ENCODE measurements at places on chromosomes 12 and 14. TPM values are rescaled to one million over a fixed set of nuclear protein-coding genes. Genes with fewer than 3 reads are reported as not detected.

MFAP5 gene
- total RNA-seq, result not detected

GRCh38 chr12:106901276-106901675 is 54.4 kb upstream of the TMEM263 start:
- DNase-seq, result no peak

GRCh38 chr12:27213304-27213703 is 30.8 kb upstream of the STK38L start:
- no peak for DNase-seq

- no peak for DNase-seq
These were observed 93.0 kb downstream of the NT5DC3 start for GRCh38 chr12:103748002-103748401.

- DNase-seq, result no peak
These were observed 47.5 kb downstream of the GARIN6 start for GRCh38 chr12:99695050-99695449.

KRT75 gene
- total RNA-seq, result not detected

SMCO2 gene
- 1.1 TPM for total RNA-seq

- no peak for DNase-seq
These were observed 74.6 kb upstream of the BCL11B start for GRCh38 chr14:99346470-99347080.

- DNase-seq, result no peak
These were observed 746.6 kb downstream of the VRK1 start for GRCh38 chr14:97543816-97544215.

GRCh38 chr14:81301371-81301770 is 80.6 kb upstream of the GTF2A1 start:
- DNase-seq, result no peak

GRCh38 chr14:75565056-75565455 is 13.4 kb upstream of the FLVCR2 start:
- DNase-seq, result no peak

- no peak for DNase-seq
These were observed 41.8 kb upstream of the KCNK13 start for GRCh38 chr14:90019824-90020523.

OR4L1 gene
- total RNA-seq, result not detected

- peak; percentile 70 for DNase-seq
These were observed 17.0 kb downstream of the SLC4A8 start for GRCh38 chr12:51441583-51441982.

- DNase-seq, result peak; percentile 92
These were observed 19.3 kb upstream of the KRT7 start for GRCh38 chr12:52213564-52214420.

GRCh38 chr14:65117769-65118745 is 15.7 kb upstream of the MAX start:
- DNase-seq, result no peak

- no peak for DNase-seq
These were observed 12.5 kb downstream of the HNRNPC start for GRCh38 chr14:21256539-21257393.

GRCh38 chr12:89351489-89352241 is 636 bp downstream of the DUSP6 start:
- DNase-seq, result peak; percentile 83

DNA sequence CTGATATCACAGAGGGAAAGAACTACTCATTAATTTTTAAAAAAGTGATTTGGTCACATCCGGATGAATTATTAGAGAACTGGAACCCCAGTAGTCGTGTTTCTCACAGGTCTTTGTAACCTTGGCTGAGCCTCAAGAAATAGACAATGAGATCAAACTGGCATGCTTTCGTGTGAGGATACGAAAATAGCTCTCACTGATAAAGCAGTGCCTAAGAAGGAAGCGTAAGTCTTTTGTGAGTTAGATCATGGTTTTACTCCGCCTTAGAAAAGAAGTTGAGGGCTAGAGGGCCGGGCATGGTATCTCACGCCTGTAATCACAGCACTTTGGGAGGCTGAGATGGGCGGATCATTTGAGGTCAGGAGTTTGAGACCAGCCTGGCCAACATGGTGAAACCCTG is 33.8 kb upstream of the GALNT16 start:
- DNase-seq, result no peak

- DNase-seq, result no peak
These were observed 105.8 kb downstream of the MSRB3 start for GRCh38 chr12:65384240-65384639.

DNA sequence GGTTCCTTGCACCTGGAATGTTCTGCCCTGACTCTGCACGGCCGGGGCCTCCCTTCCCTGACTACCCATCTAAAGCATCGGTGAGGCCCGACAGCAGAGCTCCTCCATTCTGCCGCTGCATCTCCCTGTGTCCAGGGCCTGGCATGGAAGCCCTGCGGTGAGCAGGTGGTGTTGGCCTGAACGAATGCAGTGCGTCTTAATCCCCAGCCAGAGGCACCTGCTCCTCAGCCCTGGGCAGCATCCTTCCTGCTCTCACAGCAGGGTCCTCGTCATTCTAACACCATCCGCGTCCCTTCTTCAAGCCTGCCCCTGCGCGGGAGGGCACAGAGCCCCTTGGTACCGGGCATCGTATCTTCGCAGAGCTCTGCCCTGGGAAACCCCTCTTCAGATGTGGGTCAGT is 15.4 kb downstream of the BEGAIN start:
- no peak for DNase-seq

ADIPOR2 gene
- 68.7 TPM for total RNA-seq

MYO1H gene
- total RNA-seq, result not detected

JAG2 gene
- 11.2 TPM for total RNA-seq

- no peak for DNase-seq
These were observed 211.2 kb downstream of the FUT8 start for GRCh38 chr14:65623759-65624158.

DNA sequence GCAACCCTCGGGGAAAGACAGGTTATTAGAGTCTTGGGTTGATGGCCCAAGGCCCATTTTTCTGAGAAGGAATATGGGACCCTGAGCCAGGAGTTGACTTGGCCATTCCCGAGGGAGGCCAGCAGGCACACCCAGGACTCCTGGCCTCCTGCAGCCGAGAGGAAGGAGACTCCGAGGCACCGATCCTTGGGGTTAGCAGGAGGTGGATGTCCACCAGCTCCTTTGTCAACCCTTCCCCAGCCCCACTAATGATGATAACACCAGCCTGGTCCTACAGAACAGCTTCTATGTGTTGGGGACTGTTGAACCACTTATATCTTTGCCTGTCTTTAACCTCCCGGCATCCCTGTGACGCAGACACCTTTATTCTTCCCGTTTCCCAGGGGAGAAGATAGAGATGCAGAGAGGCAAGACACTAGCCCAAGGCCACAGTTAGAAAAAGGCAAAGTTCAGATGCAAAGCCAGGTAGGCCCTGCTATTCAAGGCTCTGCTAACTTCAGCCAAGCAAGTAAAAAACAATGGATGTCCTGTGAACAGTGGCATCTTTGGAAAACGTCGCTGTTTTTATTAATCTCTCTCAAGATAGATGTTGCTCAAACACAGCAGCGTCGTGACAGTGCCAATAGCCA is 767.3 kb upstream of the TBX3 start:
- DNase-seq, result no peak

- no peak for DNase-seq
These were observed 107.6 kb downstream of the GTF2A1 start for GRCh38 chr14:81113176-81113575.

GRCh38 chr12:89657739-89658138 is 50.9 kb downstream of the ATP2B1 start:
- no peak for DNase-seq

RNASE3 gene
- not detected for total RNA-seq

RNF10 gene
- total RNA-seq, result 160 TPM

DNA sequence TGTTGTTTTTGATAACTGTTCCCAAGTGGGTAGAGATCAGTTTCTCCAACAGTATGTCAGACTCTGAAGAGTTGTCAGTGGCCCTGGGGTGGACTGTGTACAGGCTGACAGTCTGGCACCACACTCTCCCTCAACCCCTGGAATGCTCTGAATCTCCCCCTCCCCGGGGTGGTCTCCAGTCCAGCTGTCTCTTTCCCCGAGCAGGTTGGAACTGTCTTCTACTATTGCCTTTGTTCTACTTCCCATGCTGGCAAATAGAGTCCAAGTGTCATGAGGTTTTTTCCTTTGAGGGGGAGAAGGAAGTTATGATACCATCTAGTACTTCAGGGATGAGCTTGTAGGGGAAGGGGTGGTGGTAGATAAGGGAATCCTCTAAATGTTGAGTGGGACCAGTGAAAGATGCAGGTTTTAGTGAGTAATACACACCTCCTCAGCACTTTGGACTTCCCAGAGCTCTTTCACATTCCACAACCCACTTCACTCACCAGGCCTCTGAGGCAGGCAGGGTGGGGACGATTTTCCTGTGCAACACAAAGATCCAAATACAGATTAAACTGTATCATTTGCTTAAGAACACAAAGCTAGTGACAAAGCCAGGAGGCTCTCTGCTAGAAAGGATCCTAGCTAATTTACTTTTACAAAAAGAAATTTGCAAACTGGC is 170.7 kb upstream of the GZMB start:
- DNase-seq, result no peak

DNA sequence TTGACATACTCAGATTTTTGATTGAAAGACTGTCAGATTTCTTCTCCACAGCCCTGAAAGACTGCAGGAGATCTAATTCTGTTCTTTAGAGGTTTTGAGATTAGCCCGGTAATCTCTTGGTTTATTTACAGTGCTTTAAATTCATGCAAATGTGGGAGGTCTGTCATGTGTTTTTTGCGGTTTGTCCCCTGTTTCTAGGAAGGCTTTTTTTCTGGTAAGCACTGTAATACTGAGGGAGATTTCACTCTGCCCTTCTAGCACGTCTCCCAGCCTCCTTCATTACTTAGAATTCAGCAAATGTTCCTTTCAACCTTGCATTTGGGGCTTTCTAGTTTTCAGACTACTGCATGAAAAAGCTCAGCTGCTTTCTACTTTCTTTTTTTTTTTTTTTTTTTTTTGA is 31.1 kb downstream of the GPHN start:
- DNase-seq, result no peak

DNA sequence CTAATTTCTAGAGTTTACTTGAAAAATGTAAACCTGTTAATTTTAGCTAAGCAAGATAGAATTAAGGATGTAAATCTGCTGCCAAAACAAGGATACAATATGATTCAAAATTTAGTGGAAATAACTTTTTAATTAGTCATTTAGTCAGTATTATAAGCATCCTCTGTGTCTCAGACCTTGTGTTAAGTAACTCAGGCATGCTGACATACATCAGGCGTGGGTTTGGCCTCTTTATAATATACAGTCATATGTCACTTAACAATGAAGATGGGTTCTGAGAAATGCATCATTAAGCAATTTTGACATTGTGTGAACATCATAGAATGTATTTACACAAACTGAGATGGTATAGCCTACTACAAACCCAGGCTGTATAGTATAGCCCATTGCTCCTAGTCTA is 386.9 kb downstream of the ZFP36L1 start:
- DNase-seq, result no peak

ABCD4 gene
- 42.9 TPM for total RNA-seq

GRCh38 chr12:130216031-130216430 is 53.8 kb downstream of the FZD10 start:
- no peak for DNase-seq

DNA sequence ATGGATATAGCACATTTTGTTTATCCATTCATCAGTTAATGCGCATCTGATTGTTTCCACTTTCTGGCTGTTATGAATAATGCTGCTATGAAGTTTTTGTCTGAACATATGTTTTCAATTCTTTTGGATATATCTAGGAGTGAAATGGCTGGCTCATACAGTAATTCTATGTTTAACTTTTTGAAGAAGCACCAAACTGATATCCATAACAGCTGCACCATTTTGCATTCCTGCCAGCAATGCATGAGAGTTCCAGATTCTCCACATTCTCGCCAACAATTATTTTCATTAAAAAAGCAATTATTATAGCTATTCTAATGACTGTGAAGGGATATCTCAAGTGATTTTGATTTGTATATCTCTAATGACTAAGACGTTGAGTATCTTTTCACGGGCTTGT is 89.9 kb upstream of the PPP4R3A start:
- DNase-seq, result no peak

- no peak for DNase-seq
These were observed 201.2 kb downstream of the ANO4 start for GRCh38 chr12:100995771-100996170.

FRMD6 gene
- total RNA-seq, result 5.5 TPM

DNA sequence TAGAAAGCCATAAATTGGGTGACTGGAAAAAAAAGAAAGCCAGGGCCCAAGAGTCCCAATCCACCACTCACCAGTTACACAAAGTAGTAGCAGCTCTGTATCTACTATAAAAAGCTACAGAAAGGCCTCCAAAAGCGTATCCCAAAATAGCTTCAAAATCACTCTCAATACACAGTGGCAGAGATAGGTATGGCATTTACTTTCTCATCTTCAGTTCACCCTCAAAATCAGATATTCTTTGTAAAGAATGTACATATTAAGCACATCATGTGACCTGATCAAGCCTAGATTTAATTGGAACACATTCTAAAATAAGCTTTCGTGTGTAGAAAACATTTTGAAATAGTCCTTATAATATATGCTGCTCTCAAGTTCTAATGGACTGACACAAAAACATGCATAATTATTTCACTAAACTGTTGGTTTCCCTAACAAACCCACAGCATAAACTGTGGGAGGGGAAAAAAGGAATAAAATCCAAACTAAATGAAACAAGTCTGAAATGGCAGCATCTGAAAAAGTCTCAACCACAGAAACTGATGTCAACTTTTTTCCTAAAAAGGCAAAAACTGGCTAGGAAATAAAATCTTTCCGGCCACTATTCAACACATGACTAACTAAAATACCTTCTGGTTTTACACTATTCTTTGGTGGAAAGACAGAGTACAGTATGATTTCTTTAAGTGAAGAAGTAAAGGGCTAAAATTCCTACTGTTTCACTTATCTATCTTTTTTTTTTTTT is 25.9 kb downstream of the UBE2N start:
- DNase-seq, result peak; percentile 56

HOXC4 gene
- total RNA-seq, result not detected

GRCh38 chr14:50619569-50620141 is 48.5 kb downstream of the SAV1 start:
- peak; percentile 63 for DNase-seq

- no peak for DNase-seq
These were observed 67.4 kb downstream of the DAD1 start for GRCh38 chr14:22521449-22522239.

GRCh38 chr12:125280482-125281377 is 215.5 kb downstream of the AACS start:
- no peak for DNase-seq

DNA sequence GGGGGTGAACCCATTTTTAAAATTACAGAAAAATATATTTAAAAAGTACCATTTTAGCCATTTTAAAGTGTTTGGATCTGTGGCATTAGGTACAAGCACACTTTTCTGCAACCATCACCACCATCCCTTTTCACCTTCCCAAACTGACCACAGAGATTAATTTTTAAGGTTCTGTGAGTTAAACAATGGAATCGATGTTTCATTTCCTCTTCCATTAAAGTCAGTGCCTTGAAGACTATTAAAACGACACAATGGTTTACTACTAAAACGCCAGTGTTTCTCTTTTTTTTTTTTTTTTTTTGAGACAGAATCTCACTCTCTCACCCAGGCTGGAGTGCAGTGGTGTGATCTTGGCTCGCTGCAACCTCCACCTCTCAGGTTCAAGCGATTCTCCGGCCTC is 78.1 kb upstream of the GPR68 start:
- DNase-seq, result no peak

- peak; percentile 77 for DNase-seq
These were observed 225.2 kb downstream of the FUT8 start for GRCh38 chr14:65637780-65638179.

GRCh38 chr12:91009319-91009950 is 4.7 kb upstream of the EPYC start:
- DNase-seq, result no peak
